ENCODE measurements at places on chromosomes 16 and 17. TPM values are rescaled to one million over a fixed set of nuclear protein-coding genes. Genes with fewer than 3 reads are reported as not detected.

Gene NR1D1
- 3.2 TPM for polyA plus RNA-seq

Gene PSMD3
- polyA plus RNA-seq, result 48.1 TPM

Gene PLLP
- polyA plus RNA-seq, result 4.9 TPM

Gene ZPBP2
- 0.11 TPM for polyA plus RNA-seq

Gene ZNF423
- polyA plus RNA-seq, result 0.52 TPM

Gene AATK
- polyA plus RNA-seq, result 1.9 TPM

Gene CTRB1
- polyA plus RNA-seq, result 0.78 TPM

Gene RDM1
- polyA plus RNA-seq, result 1.1 TPM
